ENCODE measurements at places on chromosomes 13 and 19.

GRCh38 chr13:102276404-102276803 is 125.4 kb downstream of the FGF14 start:
- no peak for DNase-seq

DNA sequence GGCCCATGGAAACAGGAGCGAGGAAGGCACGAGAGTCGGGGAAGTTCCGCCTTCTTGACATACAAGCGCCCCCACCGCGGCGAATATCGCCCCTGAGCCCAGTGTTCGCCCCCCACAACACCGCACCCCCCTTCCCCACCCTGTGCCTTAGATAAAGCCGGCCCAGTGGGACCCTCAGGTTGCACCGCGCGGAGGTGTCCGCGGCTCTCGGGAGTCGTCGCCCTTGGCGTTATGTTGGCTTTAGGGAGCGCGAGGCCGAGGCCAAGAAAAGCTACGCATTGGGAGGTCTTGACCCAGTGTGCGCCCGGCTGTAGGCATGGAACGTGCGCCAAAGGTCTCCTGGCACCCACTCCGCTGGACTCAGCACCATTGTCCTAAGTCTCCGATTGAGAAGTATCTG is 603 bp upstream of the ZNF132 start:
- no peak for DNase-seq

DNA sequence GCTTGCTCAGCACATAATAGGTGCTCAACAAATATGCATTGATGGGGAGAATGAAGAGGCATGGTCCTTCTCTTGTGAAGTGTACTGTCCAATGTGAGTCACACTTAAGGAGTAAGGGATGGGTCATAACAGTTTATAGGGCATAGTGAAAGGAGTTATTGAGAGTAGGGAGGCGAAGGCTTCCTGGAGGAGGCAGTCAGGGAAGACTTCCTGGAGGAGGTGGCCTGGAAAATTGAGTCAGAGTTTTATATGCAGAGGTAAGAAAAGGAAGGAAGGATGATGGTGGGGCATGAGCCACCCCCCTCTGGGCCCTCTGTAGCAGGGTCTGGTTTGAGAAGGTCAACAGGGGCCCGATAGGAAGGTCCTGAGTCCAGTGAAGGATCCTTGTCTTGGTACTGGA is 57.0 kb upstream of the ZNF536 start:
- no peak for DNase-seq

DNA sequence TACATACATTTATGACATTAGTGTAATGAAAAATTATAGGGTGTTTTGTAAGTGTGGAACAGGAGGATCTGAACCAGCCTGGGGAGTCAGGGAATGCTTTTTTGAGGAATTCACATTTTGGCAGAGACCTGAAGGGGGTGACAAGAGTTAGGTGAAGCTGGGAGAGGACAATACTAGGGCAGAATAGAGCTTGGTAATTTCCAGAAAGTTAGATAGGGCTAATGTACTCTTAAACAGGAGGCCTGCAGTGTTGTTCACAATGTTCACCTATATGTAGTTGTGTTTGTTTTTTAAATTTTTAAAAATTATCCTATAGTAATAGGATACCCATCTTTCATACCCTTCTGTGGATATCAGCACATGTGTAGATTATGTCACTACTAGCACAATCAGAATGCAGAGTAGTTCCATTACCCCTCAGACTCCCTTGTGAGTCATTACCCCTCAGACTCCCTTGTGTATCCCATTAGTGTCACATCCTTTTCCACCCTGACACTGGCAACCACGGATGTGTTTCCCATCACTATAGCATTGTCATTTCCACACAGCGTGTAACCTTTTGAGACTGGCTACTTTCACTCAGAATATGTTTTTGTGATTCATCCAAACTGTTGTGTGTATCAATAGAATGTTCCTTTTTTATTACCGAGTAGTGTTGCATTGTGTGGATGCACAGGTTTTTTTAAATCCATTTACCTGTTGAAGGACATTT is 43.1 kb downstream of the PCCA start:
- no peak for DNase-seq

DNA sequence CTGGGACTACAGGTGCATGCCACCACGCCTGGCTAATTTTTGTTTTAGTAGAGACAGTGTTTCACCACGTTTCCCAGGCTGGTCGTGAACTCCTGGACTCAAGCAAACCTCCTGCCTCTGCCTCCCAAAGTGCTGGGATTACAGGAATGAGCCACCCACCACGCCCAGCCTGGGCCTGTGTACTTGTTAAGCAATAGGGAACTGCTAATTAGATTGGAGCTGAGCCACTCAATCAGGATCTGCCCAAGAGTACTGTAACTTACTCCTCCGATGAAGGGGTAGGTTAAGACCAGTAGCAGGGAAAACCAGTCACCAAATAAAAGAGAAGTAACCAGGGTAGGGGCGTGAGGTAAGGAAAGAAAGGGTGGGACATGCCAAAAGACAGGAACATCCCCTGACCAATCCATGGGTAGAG is 2.3 kb downstream of the DDX39A start:
- peak; percentile 28 for DNase-seq
